ENCODE measurements at places on chromosomes 12 and 14.
A peak's percentile ranks its signal among the peaks of the same experiment; 100 is the strongest.

DNA sequence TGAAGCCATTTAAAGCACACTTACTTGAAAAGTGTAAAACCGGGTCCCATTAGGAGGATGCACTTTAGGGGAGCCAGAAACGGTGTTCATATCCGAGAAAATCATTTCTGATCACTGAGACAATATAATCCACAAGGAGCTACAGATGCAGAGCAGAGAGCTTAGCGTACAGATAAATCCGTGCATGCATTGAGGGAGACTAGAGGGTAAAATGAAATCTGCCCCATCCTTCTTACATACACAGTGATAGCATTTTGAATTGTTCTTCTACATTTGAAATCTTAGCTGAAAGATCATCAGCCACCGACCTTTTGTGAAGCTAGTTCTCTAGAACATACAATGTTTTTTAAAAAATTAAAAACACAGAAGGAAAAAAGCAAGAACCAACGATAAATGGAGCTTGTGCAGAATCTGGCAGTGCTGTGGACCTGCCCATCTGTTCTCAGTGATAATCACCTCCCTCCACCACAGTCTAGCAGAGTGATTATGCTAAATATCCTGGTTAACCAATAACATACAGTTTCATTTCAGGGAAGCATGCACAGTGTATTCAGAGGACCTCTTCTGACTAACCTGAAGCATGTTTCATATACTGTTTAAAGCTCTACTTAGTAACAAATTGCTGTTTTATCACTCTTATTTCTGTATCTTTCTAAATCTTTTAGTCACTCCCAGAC is 161.1 kb downstream of the PPFIA2 start:
- peak; percentile 65 for DNase-seq

- DNase-seq = no peak
Observed at GRCh38 chr12:10554756-10555481, 49.2 kb downstream of the EIF2S3B start.

GRCh38 chr14:24984846-24985589 is 64.9 kb downstream of the STXBP6 start:
- DNase-seq = no peak

DNA sequence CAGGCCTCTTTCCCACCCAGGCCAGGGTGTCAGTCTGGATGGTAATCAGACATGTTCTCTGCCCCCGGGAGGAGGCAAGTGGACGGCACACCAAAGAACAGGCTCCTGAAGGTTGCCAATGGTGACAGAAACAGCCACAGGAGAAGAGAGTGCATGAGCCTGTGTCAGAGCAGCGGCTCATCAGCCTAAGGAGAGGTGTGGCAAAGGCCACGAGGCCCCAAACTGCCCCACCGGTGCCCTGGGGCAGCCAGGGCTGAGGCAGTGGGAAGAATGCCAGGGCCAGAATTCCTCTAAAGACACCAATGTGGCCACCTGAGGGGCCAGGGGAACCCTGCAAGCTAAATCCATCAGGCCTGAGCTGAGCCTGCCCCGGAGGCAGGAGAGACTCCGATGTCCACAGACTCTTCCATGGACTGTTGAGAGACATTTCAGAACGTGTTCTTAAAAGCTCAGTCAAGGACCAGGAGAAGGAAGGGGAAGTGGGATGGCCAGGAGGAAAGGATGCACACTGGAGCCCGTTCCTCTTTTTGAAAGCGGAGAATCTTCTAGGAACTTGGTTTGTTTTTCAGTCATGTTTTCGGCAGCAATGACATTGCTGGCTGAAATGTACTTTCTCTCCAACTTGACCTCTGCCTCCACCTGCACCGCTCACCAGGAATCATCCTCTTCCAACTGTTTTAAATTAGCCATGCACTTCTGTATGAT is 176.3 kb upstream of the FKBP4 start:
- DNase-seq = no peak

DNA sequence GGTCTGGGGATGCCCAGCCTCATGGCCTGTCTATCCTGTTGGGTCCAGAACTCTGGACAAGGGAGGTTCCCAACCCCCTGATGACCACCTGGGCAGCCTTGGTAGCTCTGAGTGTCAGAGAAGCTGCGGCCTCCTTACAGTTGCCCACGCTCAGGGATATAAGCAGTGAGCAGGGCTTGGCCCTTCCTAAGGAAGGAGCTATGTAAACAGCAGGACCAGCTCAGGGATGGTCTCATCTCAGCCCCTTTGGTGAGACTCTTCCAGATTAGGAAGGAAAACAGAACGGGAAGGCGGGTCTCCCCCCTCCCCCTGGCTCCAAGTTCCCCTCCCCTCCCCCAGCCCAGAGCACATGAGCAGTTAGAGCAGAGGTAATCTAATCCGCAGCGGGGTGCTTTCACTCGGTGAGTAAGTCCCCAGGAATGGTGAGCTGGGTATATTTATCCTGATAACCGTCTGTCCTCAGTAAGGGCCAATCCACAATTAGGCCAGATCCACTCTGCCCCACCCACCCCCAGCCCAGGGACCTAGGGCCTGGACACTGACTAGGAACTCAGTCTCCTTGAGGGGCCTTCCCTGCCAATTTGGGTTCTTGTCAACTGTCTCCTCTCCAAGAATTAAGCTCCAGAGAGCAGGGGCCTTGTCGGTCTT is 29.5 kb upstream of the RPLP0 start:
- DNase-seq = no peak

DNA sequence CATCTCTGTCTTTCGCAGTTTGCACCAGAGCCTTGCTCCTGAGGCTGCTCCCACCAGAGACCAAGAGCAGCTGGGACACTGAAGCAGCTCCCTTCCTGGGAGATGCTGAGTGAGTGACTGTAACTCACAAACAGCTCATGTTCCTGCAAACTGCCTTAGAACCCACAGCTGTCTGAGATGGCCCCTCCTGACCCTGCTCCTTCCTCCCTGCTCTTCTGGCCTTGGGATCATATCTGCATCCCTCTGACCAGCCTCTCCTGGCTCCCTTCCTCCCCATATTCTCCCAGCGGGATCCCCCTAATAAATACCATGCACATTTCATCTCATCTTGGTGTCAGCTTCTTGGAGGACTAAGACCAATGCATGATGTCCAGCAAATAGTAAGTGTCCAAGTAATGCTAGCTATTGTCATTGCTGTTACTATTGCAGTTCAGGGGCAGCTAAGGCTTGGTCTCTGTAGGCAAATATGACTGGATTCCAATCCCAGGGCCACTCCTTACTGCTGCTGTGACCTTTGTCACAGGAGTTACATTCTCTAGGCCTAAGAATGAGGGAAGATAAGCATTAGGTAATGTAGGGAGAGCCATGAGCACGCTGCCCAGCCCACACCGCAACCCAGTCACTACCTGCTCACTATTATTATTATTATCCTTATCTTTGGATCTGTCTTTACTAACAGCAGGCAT is 47.9 kb downstream of the SYNE3 start:
- no peak for DNase-seq
